ENCODE measurements at places on chromosomes 1 and 21.

DNA sequence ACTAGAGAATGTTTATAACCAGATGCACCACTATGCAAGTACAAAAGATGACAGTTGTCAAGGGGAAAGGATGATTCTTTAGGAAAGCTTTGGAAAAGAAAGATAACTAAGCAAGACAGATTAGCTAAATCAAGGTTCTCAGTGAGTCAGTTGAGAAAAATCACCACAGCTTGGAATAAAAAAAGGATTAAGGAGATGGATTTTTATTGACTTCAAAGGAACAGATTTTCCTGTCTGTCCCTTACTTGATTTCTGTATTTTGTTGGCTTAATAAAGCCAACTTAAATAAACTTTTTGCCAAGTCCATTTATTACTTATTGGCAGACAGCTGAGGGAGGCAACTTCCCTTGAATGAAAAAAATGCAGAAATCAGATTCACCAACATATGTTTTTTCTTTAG is 93.9 kb downstream of the NR5A2 start:
- DNase-seq: no peak

- DNase-seq: no peak
Measured at GRCh38 chr21:24714646-24715200, 892.6 kb downstream of the MRPL39 start.

GRCh38 chr21:26194811-26195251 is 24.3 kb upstream of the APP start:
- DNase-seq: no peak

DNA sequence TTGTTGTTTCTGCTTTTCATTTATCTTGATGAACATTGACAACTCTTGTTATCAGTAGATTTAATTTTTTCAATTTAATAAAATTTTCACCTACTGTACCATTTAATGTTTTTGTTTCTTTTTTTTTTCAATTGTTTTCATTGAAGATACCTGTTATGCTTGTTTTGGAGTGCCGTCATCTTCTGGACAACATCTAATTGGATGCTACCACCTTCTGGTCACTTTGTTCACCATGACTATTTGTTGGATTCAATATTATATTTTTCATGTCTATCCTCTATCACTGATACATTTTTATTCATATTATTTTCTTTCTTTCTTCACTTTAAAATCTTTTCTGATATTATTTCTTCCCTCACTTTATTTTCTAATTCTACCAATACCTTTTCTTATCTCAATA is 14.0 kb downstream of the KRTAP21-2 start:
- peak; percentile 18 for DNase-seq

DNA sequence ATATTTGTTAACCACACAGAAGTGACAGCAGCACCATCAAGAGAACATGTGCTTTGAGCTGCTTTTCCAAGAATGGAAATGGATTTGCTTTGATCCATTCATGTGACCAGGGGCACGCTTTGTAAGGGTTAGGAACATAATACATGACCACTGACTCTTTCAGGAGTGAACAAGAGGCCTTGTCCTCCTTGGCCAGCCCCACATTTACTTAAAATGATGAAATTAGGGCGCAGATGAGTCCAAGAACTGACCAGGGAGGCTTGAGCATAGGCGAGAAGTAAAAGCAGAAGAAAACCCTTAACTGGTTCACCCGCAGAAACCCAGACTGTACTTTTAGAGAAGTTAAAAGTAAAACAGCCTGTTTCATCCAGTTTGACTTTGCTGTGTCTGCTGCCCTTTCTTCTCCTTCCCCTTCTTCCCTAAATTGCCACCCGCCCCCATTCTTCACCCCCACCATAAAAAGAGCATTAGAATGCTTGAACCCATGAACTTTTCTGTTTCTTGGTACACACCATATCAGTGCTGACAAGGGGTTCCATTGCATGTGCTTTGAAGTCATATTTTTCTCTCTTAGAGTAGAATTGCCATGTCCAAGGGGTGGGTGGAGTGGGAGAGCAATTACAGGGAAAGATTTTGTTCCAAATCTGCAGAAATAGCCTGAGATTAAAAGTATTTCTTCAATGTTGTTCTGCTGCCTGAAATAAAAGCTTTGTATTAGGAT is 2.6 kb upstream of the GLUL start:
- no peak for DNase-seq

GRCh38 chr1:8201331-8201861 is 116.5 kb upstream of the SLC45A1 start:
- DNase-seq: no peak

DNA sequence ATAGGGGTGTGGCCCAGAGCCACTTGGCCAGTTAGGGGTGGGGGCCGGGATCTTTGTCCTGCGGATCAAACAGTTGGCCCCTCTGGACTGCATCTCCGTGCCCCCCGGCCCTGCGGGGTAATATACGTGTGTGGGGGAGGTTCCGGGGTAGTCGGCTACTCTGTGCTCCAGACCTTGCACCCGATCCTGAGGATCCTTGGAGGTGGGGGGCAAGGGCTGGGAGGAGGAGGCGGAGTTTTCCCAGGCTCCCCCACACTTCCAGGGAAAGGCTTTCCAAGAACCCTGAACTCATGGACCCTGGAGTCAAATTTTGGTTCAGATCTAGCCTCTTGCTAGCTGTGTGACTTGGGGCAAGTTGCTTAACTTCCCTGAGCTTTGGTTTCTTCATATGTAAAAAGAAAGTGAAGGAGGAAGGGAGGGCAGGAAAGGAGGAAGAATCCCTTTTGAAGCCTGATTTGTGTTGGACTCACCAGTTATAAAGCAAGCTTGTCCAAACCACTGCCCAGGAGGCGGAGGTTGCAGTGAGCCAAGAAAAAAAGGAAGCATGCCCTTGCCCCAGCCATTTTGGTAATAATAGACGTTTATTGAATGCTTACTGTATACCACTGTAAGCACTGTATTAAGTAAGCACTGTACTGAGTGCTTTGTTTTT is 686 bp downstream of the MIIP start:
- DNase-seq: peak; percentile 10

GRCh38 chr1:230157420-230158390 is 90.7 kb downstream of the GALNT2 start:
- DNase-seq: no peak

- DNase-seq: no peak
Measured at GRCh38 chr1:30928171-30928570, 19.6 kb upstream of the SDC3 start.

GRCh38 chr1:239547987-239548386 is 161.6 kb downstream of the CHRM3 start:
- no peak for DNase-seq

DNA sequence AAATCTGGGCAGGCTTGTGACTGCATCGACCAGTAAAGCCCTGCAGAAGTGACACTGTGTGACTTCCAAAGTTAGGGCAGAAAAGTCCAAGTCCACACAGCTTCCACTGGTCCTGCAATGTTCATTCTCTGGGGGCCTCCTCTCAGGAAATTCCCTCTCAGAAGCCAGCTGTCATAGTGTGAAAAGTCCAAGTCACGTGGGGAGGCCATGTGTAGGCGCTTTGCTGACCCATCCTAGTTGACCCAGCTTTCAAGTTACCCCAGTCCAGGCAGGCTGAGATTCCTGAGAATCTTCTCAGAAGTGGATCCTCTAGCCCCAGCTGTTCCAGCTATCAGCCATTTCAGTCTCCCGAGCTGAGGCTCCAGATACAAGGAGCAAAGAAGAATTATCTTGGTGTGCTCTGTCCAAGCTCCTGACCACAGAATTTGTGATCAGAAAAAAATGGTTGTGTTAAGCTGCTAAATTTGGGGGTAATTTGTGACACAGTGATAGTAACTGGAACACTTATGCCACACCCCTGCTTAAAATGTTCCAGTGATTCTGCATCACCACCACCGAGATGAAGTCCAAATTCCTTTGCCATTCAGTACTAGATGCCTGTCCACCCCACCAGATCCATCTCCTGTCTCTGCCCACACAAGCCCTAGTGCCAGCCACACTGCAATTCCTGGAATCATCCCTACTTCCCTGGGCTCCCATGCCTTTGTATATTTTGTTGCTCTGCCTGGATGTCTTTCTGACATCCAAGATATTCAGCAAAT is 2.5 kb upstream of the STUM start:
- no peak for DNase-seq

DNA sequence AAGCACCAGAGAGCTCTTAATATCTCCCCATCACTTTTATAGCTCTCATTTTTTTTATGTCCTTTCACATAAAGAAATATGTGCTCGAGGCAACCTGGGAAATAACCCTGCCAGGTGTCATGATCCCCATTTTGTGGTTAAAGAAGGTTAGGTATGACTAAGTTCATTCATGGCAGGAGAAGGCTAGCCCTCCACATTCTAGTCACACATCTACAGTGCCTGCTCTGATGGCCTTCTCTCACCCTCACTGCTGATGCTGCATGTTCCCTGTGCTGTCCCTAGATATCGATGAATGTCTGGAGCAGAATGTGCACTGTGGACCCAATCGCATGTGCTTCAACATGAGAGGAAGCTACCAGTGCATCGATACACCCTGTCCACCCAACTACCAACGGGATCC is 187.5 kb downstream of the TPR start:
- DNase-seq: peak; percentile 61

GRCh38 chr1:21955501-21956281 is 18.6 kb upstream of the HSPG2 start:
- DNase-seq: peak; percentile 31

DNA sequence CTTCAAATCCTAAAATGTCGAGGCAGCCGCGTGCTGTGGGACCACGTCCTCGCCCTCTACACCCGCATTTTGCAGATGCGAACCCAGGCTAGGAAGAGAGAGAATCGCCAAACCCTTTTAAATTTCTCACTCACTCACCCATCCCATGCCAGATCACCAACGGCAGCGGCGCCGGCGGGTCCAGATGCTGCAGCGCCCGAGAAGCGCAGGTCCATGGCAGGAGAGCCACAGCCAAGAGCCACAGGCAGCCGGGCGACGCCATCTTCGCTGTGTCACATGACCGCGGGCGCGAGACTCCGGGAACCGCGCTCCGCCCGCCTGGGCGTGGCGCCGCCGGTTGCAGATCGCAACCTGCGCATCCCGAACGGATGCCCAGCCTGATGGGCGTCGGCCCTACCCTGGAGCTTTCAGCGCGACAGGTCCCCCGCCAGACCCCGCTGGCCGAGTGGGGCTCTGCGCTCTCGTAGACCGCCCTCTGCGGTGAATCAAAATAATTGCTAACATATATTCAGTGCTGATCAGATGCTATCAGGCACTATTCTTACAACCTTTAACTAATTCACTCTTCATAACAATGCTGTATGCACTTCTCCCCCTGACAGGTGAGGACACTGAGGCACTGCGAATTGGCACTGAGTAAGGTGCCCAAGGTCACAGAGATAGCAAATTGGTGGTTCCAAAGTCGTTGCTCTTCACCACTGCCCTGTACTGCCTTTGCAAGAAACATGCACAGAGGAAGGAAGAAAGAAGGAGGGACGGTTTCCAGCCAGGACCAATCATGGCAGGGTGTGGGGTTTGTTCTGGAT is at the start of gene PPT1:
Gene PPT1 (minus strand): TSS at position 276 of the 806 bp plus-strand sequence. CDS start 14 bp downstream, at position 262.
- DNase-seq: peak; percentile 77

- DNase-seq: no peak
Measured at GRCh38 chr1:55061000-55061705, 21.8 kb downstream of the PCSK9 start.

GRCh38 chr1:11482198-11482597 is 3.2 kb downstream of the DISP3 start:
- DNase-seq: no peak

DNA sequence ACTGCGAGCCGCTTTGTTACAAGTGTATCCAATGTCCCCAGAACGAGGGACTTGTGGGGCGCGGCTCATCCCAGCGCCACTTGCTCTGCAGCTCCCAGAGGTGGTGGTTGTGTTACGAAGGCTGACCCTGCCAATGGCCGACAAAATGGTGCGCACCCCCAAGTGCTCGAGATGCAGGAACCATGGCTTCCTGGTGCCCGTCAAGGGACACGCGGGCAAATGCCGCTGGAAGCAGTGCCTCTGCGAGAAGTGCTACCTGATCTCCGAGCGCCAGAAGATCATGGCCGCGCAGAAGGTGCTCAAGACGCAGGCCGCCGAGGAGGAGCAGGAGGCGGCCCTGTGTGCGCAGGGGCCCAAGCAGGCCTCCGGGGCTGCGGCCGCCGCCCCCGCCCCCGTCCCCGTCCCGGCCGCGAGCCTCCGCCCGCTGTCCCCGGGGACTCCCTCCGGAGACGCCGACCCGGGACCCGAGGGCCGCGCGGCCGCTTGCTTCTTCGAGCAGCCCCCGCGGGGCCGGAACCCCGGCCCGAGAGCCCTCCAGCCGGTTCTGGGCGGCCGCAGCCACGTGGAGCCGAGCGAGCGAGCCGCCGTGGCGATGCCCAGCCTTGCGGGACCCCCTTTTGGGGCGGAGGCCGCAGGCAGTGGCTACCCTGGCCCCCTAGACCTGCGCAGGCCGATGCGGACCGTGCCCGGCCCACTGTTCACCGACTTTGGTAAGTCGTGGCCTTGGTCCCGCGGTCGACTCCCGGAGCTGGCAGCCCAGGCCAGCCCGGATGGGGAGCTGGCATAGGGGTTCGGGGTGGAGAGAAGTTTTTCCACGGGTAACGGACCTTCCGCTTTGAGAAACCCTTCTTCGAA is at the start of gene DMRTB1:
Gene DMRTB1 (plus strand): TSS at position 79 of the 855 bp plus-strand sequence. CDS start 55 bp downstream, at position 134.
- DNase-seq: no peak

DNA sequence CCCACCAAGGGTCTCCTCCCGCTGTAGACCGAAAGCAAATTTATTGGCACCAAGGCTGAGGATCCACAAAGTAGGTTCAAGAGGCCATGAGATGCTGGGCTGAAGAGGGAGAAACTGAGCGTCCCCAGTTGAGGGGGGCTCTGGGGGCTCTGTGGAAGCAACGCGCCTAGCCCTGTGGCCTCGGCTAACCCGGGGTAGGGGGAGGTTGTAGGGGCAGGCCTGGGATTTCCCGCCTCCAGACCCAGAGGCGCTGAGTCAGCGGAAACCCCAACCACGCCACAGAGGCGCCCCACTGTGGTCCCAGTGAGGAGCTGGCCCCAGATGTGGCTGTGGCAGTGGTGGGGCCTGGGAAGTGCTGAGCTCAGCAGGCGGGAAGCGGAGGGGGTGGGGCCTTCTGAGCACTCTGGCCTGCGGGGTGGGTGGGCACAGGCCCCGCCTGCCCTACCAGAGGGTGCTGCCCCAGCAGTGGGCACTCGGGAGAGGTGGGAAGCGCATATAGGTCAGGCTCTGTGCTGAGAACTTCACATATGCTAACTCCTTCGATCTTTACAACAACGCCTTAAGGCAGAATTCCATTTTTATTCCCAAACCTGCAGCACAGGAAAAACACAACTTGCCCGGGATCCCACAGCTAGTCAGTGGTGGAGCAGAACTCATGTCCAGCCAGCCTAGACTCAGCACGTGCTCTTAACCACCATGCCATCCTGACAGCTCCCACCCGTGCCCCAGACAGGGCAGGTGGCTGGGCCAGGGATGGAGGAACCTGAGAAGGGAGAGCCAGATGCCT is 1.5 kb upstream of the COL16A1 start:
- peak; percentile 58 for DNase-seq

- DNase-seq: peak; percentile 72
Measured at GRCh38 chr1:155167166-155168104, 5.7 kb downstream of the KRTCAP2 start.

- no peak for DNase-seq
Measured at GRCh38 chr1:38044221-38045215, 2.1 kb downstream of the POU3F1 start.

- DNase-seq: peak; percentile 39
Measured at GRCh38 chr1:39845569-39846566, 37.4 kb downstream of the TRIT1 start.

- DNase-seq: no peak
Measured at GRCh38 chr1:21828506-21829210, 16.6 kb downstream of the LDLRAD2 start.
